H4 (cell line): ENCODE measurements at places on chromosomes 6 and 20. TPM values are rescaled to one million over a fixed set of nuclear protein-coding genes. Genes with fewer than 3 reads are reported as not detected.
A peak's percentile ranks its signal among the peaks of the same experiment; 100 is the strongest.

The ACSS1 gene
- total RNA-seq, result 0.10 and 0.21 TPM in 2 replicates

GRCh38 chr20:15362849-15363248, 1025.4 kb upstream of the FLRT3 start:
- DNase-seq, result no peak

DNA sequence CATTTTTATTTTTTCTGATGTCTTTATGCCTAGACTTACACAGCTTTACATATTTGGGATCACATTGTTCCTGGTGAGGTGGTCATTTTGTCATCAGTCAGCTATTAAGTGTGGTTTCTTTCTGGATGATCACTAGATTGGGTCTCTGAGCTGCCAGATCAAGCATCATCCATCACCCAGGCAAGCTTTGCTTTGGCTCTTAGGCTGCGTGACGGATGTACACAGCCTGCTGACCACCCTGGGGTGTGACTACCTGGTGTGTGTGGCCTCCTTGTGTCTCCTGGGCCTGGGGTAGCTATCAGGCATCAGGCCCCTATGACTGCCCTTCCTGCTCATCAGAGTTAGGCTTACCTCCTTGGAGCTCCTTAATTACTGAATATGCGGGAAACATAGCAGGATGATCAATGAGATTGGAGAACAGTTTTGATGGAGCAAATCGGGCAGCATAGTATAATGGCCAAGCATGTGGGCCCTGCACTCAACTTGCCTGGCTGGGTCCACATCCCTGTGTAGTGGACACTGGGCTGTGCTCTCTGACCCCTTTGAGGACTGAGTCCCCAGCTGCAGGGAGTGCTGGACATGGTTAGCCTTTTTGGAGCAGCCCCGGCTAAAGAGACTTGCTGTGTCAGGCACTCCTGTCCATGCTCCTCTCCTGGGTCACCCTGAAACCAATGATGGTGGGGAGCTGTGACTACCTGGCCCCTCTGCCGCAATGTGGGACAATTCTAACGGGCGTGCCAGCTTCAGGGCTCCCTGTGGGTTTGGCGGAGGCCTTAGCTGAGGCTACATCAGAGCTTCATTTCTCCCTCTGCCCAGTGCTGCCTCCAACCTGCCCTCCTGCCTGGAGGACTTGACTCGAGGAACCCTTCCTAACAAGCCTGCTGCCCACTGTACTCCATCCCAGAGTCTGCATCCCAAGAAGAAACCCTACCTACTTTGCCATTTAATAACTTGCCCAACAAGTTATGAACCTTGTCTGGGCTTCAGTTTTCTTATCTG, 8.2 kb downstream of the DAAM2 start:
- no peak for DNase-seq

- DNase-seq, result peak; percentile 7
These were observed 3.8 kb upstream of the ECHDC1 start for GRCh38 chr6:127347178-127347577.

- DNase-seq, result no peak
These were observed 1.2 kb downstream of the RAB44 start for GRCh38 chr6:36698871-36699271.

DNA sequence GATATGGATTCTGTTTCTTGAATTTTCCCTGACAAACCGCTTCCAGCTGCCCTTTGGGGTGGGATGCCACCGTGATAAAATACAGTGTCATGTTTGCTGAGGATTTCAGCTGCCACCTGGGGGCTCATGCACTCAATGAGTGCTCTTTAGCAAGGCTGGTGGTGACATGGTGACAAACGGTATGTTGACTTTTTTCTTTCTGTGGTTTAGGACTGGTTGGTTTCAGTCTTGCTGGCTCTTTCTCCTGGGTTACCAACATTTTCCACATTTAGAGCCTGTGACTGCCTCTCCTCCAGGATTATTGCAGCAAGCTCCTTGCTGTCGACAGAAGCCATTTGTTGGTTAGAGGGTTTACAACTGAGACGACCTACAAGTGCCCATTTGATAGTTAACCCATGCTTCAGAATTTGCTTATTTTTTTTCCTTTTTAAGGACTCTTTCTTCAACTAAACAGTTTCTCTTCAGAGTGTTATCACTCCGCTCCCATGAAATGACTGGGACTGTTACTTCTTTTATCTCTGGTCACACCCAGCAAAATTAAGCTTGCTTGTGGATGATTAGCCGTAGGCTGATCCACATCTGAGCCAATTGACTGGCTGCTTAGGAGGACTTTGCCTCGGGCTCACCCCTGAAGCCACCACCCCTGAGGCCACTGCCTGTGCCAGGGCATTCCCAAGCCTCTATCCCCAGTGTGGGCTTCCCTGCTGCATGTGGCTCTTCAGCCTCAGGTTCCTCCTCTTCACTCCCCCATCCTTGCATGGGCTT, 48.4 kb upstream of the CDYL start:
- DNase-seq, result peak; percentile 89

- no peak for DNase-seq
These were observed 73.8 kb upstream of the KCNG1 start for GRCh38 chr20:51096582-51097267.

DNA sequence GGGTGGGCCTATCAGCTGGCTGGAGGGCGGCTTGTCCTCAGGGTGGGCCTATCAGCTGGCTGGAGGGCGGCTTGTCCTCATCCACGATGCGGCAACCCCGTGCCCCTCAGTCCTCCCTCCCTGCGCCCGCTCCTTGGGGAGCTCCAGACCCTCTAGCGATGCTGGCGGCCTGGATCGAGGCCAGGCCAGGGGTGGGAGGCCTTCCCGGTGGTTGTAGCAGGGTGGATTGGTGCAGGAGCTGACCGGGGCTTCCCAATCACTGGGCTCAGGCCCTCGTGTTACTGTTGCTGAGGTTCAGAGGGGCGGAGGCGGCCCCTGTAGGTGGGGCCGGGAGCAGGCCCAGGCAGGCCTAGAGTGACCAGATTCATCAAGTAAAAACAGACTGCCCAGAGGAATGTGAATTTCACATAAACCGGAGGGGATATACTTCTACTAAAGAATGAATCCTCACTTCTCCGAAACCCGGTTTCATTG, 8.8 kb downstream of the SLC17A9 start:
- no peak for DNase-seq

DNA sequence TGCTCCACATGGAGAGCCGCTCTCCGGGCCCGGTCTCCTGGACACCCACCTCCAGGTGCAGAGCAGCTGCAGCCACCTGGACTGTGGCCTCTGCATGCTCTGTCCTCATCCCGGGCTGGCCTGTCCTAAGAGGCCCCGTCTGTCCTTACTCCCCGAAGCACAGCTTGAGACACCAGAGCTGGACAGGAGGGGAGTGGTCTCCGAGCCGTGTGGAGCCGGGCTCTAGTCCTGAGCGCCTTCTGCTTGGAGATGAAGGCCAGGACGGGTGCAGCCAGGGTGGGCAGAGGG, 6.7 kb upstream of the NTSR1 start:
- no peak for DNase-seq

DNA sequence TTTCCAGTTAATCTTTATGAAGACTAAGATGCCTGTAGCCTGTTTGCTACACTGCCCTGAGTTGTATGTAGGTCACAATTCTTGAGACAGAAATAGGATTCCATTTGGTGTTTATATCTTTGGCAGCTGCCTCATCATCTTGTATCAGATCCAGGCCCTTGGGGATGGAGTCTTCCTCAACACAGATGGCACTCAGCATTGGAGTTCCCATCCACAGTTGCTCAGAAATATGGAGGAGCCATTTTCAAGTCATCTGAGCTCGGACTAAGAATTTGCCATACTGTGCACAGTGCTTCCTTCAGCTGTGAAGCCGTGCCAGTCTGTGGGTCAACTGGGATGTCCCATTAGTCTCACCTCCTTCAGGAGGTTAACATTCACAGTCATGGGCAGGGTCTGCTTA, 156.6 kb downstream of the ZDHHC14 start:
- no peak for DNase-seq
